ENCODE measurements at places on chromosomes 11 and 22.

- peak; percentile 97 for DNase-seq
Measured at GRCh38 chr22:42553475-42554361, at the start of gene SERHL2. Gene SERHL2 (plus strand): TSS chr22:42553956. CDS start chr22:42554021, 65 bp downstream.

GRCh38 chr11:11380883-11381282 is 27.8 kb upstream of the CSNK2A3 start:
- DNase-seq = no peak

DNA sequence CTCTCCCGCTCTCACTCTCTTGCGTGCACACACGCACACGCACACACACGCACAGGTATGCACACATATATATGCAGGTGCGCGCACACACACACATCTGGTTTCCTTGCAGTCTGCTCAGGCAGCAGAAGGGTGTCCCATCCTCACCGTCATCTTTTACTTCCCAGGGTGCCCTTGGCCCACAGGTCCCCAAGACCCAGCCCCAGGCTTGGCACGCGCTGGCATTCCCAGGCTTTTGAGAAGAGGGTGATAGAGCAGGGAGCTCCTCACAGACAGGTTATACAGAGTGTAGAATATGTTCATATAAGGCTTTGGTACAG is 52.0 kb upstream of the SPATA19 start:
- DNase-seq = no peak

- DNase-seq = no peak
Measured at GRCh38 chr11:47551086-47551485, 1.8 kb downstream of the CELF1 start.

DNA sequence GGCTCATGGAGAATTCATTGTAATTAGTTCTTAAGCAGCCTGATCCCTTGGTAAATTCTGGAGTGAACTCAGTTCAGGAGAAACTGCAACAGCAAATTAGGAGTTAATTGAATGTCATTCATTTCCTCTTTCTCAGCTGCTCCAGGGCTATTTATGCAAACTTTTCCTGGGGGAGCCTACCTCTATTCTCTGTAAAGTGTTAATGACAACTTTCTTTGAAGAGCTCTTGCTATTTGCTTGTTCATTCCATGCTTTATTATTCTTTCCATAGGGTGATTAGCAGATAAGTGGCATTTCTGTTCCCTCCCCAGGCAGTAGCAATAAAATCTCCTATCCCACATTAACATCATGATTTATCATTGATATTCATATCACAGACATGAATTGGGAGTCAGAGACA is 267.6 kb upstream of the DDI1 start:
- no peak for DNase-seq

DNA sequence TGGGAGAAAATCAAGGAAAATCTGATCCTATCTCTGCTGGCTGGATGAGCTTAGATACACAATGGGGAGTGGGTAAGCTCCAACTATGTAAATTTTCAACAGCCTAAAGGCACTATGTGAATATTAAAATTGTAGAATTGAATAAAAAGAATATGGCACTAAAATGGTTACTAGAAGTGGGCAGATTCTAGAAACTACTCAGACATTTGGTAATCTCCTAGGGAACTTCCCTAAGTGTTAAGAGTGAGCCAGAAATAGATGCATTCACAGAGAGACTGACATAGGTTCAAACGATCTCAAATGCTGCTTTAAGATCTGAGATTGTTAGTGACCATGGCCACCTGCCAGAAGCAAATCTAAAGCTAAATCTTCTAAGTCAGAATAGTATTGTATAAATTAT is 4.3 kb upstream of the OR52E1 start:
- no peak for DNase-seq

DNA sequence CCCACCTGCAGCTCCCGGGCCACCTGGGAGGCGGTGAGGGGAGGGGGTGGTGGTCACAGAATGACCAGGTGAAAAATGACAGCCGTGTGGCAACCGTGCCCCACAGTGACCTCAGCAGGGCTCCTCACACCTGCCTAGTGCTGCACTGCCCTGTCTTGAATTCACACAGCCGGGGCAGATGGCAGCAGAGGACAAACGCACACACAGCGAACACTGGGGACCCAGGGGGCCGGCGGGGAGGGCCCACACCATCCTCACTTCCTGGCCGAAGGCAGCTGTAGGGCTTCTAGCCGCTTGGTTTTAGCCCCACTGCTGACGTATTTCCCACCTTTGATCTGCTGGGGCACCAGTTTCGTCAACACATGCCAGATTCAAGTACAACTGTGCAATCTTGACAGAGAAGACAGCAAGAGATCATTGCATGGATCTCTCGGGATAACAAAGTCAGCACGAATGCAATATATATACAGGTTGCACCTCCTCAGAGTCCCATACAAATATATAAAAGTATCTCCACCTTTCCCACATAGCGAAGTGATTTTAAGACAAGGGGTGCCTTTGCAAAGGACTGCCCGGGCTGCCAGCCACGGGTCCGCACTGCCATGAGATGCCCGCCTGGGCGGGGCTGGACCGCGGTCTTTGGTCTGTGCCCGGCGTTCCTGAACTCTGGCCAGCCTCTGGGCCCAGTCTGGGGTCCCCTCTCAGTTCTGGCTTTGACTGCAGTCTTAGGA is 26.9 kb downstream of the TRMU start:
- peak; percentile 18 for DNase-seq

DNA sequence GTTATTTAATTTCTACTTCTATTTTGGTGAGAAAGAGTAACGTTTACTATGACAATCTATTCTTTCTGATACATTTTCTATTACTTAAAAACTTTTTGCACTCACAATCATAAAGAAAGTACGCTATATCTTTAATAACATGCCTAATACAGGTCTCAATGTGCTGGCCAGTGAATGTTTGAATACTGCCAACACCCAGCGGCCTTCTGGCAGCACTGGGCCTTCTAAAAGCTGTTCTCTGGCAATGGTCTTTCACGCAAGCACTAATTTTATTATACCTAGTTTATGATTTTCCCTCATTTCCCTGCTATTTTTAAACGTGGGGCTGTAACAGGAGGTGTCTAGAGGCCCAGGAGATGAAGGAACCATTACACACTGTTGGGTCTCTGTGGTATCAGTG is 349.8 kb upstream of the PITPNB start:
- no peak for DNase-seq

DNA sequence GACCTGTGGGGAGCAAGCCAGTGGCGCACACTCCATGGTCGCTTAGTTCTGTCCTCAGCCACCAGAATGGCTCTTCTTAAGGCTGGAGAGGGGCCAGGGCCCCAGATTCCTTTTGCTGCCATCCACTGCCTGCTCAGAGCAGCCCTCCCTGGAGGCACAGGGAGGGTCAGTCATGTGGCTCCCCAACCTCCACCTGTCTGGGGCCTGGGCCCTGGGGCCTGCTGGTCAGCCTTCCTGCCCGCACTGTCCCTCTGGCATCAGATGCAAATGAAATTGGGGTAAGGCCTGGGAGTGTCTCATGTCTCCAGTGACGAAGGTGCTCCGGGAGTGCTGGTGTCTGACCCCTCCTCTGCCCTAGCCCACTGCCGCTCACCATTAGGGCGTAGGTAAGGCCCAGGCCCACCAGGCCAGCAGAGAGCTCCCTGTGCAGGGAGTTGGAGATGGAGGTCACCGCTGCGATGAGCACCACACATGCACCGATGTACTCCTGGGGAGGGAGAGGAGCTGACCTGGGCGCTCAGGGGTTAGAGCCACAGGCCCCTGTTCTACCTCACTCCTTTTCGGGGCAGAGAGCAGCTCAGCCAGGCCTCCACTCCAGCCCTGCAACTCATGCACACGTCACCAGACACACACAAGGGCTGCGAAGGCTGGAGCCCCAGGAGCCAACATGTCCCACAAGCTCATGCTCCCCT is 9.0 kb upstream of the KCNJ11 start:
- DNase-seq = no peak

DNA sequence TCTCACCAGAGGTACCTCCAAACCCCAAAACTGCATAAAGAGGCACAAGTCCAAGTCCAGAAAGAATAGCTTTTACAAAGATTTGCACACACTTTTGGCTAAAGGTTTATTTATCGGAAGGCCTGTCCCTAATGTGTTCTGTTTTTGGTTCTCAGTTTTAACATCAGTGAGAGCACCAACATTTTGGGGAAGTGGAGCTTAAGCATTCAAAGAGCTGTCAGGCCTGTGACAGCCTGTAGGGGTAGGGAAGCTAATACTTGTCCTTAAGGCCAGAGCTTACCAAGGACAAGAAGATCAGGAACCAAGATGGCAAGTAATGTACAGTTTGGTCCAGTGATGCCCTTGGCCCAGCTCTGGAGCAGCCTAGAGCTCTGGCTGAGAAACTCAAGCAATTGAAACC is 38.9 kb upstream of the SCUBE2 start:
- DNase-seq = no peak

GRCh38 chr11:128187377-128187776 is 400.0 kb downstream of the ETS1 start:
- no peak for DNase-seq

DNA sequence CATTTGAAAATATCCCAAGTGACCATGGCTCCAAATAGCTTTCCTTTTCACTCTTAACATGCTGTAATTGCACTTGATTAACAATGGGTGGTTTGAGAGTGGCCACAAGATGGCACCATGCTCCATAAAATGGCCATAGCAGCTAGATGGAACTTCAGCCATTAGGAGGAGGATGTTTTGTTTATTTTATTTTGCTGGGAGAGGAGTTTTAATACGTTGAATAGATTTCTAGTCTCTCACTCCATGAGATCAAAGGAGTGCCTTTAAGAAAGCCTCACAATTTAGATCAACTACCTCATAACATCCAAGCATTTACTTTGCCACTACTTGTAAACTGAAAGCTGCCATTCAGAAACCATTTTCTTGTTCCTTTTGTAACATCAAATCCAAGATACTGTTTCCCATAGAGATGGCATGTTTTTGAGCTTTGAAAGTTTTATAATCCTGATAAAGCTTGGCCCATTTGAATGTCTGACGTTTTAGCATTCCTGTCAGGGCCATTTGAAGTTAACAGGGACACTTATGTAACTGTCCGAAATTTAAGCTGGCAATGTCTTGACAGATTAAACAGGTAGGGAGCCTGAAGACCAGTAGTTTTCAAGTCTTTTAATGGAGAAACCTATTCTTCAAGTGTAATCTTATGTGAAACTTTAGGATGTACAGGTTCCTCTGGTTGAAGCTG is 4.7 kb downstream of the FEN1 start:
- DNase-seq = no peak

- peak; percentile 94 for DNase-seq
Measured at GRCh38 chr11:747158-748006, at the start of gene TALDO1. Gene TALDO1 (plus strand): TSS chr11:747464. CDS start chr11:747482, 18 bp downstream.

DNA sequence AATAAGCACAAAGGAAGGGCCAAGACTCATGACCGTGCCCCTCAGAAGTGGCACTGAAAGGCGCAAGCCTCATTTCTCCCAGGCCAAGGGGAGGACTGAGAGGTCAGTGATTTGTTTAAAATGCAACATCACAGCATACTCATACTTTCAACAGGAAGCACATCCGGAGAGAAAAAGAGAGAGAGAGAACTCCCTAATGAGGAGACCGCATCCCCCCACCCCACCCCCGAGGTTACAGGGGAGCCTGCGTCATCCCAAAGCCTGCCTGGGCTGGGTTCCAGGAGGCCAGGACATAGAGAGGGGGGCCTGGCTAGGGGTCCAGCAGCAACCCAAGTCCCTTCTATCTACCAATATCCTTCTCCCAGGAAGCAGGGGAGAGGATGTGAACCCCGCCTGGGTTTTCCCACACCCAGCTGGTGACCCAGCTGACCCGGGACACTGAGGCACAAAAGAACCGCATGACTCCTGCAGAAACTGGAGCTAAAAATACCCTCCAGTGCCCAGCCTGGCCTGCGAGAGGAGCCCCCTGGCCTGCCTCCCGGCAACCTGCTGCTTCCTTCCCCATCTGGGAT is 3.8 kb downstream of the CSNK1E start:
- DNase-seq = peak; percentile 81

DNA sequence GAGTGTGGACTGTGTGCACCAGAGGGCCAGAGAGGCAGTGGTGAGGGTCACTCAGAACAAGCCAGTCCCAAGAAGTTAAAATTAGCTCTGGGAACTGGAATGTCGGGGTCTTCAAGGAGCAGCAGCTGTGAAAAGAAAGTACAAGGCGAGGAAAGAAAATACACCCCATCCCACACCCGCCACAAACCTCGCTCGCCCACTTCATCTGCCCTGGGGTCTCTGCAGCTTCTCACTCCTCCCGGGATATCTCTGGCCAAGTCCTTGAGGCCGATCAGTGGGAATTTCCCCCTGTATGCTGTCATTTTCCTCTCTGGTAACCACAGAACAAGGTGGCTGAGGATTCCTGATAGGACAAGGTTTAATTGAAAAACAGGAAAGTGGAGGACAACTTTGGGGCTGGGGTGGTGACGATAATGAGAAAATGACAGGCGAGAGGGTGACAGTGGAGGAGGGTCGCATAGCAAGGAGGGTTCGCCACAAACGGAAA is 36.3 kb upstream of the TIMP3 start:
- no peak for DNase-seq

DNA sequence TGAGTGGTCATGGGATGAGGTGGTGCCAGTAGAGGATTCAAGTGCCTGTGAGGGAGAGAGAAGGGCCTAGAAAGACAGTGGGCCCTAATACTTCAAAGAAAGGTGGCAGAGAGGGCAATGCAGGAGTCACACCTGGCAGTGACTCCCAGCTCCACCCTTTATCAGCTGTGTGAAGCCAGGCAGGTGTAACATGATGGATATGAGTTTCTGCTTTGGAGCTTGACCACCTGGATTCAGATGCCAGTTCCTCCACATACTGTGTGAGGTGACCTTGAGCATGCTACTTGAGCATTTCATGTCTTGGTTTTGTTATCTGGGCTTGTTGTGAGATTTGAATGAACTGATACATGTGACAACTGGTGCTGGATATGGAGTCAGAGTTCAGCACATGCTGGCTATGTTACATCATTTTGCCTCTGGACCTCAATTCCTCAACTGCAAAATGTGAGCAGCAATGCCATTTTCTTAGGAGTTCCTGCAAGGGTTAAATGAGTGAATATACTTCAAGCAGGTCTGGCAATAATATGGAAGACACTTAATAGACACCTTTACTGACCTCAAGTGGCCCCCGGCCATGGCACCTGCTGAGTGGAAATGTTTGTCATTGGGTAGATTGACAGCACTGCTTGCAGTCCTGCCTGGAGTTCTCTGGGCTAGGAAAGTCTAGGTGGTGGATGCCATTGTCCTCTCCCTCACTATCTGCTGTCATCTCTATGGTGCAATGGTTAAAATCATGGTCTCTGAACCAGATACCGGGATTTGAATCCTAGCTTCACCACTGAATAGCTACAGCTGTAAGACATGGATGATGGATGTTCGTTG is 83.3 kb downstream of the MICAL2 start:
- no peak for DNase-seq
